ENCODE measurements at places on chromosomes 2 and 18.

DNA sequence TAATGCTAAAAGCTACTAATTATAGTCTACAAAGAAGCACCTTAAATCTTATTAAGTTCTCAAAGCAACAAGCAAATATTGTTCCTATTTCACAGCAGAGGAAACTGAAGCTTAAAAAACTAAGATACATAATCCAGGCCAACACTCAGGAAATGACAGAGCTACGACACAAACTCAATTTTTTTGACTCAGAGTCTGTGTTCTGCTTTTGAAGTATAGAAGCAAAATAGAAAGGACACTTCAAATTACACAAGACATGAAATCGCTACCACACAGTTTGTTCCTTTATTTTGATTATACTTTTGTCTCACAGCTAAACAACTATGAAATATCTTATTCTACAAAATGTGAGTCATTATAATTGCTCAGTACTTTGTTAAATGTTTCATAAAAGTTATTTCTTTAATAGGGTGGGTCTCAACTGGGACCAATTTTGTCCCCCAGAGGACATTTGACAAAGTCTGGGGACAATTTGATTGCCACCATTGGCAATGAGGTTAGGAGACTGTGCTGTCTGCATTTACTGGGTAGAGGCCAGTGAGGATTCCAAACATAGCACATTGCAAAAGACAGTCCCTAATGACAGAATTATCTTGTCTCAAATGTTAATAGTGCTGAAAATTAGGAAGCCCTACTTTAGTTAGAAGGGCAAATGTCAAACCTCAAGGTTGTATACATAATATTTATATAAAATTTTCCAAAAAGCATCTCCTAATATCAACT, 101.5 kb upstream of the GRB14 start:
- no peak for DNase-seq

DNA sequence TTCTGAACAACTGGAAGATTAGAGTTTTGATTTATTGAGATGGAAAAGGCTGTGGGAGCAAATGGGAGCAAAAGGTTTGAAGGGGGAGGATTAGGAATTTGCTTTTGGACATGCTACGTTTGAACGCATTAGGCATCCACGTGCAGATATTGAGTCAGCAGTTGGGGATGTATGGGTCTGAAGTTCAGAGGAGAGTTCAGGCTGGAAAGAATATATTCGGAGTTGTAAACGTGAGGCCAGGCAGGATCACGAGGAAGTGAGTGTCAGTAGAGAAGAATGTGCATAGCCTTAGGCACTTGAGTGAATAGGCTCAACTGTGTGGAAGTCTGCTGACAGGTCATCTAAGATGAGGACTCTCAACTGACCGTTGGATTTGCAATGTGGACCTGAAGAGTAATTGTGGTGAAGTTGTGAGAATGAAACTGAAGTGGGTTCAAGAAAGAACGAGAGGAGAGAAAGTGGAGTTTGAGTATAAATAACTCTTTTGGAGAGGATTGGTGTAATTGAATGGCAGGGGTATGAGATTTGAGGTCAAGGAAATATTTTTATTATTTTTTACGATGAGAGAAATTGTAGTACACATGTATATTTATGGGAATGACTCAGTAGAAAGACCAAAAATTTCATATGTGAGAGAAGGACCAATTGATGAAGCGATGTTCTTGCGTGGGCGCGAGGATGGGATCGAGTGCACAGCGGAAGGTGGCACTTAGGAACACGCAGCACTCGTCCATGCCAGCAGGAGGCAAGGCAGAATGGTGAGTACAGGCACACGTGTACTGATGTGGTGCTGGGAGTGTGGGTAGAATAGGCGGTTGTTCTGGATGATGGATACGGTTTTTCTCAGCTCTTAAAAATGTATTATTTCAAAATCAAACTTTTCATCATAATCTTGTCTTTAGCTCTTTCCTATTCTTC, 40.5 kb upstream of the POLE4 start:
- no peak for DNase-seq

- DNase-seq: no peak
These were observed 53.2 kb downstream of the NEMP2 start for GRCh38 chr2:190481339-190481738.

DNA sequence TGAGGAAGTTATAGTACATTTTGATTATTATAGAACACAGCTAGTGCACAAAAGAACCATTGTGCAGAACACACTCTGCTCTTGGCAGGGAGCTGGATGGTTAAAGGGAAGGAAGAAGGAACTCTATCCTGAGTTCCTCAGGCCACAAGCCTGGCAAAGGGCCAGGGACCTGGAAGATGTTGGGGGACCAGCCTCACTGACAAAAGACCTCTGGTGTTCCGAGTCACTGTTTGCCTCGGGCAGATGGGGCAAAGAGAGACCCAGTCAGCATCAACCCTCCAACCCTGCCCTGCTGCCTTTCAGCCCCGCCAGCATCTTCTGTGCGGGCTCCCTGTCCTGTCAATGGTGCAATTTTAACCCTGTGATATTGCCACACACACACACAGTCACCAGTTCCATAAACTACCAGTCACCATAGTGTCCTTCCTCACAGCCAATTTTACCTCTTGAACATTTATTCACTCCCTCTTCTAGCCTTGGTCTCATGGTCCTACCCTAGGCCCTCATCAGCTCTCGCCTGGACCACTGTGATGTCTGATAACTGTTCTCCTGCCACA, 21.9 kb downstream of the NEMP2 start:
- DNase-seq: no peak

DNA sequence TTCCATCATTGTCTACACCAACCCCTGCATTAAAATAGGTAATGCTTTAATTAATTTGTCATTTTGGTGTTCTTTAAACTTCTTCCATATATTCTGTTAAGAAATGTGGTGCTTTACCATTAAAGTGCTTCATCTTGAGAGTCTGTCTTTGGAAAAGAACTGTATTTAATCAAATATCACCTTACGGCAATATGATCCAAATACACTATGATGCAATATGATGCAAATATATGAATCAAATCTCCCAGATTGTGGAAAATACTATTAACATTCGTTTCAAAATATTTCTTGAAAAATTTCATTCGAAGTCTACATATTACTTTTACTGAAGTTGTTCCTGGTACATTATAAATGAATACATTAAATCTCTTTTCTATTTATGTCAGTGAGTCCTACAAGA, 23.0 kb downstream of the VPS4B start:
- no peak for DNase-seq

GRCh38 chr2:172342611-172343010, 84.8 kb upstream of the ITGA6 start:
- DNase-seq: no peak

DNA sequence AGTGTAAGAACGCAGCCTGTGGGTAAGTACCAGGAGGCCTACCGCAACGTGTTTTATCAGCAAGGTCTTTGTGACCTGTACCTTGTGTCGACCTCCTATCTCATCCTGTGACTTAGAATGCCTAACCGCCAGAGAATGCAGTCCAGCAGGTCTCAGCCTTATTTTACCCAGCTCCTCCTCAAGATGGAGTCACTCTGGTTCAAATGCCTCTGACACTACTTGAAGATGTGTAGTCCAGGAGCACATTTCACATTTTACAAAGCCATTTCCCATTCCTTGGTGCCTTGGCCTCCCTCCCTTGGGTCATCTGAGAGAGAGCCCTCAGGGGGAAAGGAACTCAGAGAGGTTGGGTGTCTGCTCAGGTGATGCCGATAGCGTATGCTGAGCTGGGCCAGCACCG, 6.6 kb upstream of the HPCAL1 start:
- no peak for DNase-seq

DNA sequence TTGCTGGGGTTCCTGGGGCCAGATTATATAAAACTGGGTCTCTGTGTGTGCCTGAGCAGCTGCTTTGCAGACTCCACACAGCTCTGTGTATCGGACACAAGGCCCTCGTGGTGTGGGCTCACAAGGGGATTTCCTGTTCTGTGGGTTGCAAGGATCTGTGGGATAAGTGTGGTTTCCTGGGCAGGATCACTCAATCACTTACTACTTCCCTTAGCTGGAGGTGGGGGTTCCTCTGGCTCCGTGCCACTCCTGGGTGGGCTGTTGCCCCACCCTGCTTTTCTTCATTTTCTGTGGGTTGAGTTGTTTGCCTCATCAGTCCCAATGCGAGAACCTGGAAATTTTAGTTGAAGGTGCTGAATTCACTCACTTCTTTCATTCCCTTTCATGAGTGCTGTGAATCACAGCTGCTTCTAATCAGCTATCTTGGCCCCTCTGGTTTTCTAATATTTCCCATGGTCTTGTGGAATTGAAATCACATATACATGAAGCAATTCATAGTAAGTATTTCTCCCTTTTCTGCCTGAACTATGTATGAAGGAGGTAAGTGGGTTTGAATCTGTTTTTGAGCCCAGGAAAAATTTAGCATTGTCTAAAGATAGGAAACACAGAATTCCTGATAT, 196.3 kb downstream of the DCDC2C start:
- no peak for DNase-seq

DNA sequence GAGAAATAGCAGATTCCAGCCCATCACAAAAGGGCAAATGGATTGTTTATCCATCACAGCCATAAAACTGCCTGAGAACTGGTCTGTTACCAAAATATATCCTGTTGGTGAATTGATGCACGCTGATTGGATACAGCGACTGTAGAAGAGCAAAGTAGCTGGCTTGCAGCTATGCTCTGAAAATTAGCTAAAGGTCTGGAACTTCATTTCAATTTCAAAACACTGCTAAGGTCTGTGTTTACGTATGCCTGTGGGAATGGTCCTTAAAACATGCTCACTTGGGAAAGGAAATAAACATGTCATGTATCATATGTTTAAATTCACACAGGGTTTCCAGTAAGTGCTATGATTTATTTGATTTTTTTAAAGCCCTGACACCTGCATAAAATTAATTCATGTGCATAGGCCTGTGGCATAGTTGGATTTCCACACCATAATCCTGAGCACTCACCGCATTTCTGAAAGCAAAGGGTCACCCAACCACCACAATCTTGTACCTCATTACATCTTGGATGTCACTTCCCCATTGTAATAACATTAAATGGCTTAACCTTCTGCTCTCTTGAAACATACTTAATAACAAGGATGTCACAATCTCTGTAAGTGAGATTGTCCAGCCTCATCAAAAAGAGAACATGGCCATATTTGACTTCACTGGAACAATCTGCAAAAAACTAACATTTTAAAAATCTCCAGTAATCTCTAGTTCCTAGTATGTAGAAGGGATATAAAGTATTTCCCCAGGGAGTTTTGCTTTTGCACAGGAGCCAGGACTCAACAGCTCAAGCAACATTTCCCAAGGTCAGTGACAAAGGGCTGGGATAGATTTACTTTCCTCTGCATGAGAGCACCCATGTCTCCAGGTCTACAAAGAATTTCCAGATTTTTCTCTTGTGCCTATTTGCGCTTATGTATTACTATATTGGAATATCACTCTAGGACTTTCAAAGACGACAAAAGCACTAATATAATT, 109.8 kb downstream of the FARSB start:
- no peak for DNase-seq

DNA sequence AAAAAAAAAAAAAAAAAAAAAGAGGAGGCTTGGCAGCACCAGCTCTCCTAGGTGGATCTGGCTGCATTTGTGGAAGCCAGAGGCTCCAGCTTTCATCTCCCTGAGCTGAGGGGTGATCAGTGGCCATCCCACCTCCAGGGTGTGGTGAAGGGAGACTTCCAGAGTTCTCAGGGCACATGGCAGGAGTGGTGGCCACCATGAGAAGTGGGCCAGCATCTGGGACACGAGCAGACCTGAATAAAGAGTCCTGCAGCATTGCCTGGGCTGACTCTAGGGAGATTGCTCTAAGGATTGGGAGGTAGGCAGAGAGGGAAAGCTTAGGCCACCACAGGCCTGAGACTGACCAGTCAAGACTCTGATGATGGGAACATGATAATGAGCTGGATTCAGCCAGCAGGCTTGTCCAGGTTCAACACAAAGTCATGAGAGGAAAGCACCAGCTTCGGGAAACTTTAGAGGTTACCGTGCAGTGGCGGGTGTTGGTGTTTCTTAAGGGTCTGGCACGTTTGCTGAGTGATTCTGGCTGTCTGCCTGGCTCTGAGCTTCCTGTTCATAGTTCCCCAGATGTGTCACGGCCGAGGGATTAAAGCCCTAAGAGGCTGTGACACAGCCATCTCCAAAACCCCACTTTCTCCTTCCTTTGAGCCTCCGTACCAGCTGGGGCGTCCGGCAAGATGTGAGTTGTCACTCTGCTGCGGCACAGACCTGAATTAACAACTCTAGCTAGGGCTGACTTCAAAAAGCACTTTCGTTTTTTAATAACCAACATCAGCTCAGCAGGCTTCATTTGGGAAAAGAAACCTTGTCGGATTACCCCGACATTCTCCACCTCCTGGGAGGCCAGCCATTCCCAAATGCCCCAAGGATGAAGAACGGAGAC, 38.3 kb upstream of the IL1R1 start:
- no peak for DNase-seq

DNA sequence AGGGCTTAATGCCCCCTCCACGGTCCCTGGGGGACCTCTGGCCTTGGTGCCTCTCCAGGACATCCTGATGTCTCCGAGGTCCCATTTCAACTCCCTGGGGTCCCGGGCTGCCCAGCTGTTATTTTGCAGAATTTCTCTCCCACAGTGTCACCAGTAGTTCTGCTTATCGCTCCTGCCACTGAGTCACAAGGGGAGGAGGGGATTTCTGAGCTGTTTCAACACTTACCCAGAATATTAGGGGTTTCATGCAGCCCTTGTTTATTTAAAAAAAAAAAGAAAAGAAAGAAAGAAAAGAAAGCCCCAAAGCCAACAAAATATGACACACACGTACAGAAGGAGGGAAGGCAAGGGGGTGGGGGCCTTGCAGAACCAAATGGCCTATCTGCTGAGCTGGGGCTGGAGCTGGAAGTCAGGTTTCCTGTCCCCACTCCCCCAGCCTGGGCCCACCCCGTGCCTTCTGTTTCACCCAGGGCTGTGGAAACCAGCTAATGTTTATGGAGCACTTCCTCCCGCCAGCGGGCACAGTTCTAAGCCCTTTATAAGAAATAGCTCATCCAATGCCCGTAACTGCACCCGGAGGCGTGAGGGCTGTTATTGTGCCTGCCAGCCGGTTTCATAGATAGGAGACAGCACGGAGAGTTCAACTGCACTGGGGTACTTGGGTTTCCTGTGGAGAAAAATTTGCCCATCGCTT, 8.4 kb upstream of the ARID5A start:
- DNase-seq: peak; percentile 25

GRCh38 chr2:241932899-241933178, 63.3 kb downstream of the RTP5 start:
- DNase-seq: no peak

GRCh38 chr2:174593574-174594203, 3.9 kb downstream of the WIPF1 start:
- DNase-seq: no peak

- DNase-seq: no peak
These were observed 2.6 kb downstream of the SATB2 start for GRCh38 chr2:199455210-199455544.

DNA sequence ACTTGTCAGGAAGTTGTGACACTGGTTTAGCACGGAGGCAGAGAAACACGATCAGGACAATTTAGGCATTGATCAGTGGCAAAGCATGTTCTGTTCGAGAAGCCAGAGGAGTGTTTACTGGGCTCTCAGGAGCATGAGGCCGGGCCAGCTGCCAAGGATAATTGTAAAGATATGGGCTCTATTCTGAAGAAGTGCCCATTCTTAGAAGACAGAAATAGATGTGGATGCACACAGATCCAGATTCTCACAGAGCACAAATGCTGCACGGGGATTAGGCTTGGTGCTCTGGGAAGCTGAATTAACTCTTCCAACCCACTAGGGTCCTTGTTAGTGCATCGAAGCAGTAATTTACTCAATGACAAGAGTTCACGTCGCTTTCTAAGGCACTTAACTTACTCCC, 16.2 kb downstream of the AFF3 start:
- no peak for DNase-seq

GRCh38 chr18:49597157-49597931, 35.5 kb downstream of the LIPG start:
- DNase-seq: no peak

GRCh38 chr2:44480068-44480467, 118.3 kb downstream of the CAMKMT start:
- DNase-seq: no peak

All from nucleus accumbens (tissue), 56 donors.